ENCODE measurements at places on chromosomes 3 and 15. TPM values are rescaled to one million over a fixed set of nuclear protein-coding genes. Genes with fewer than 3 reads are reported as not detected.
A peak's percentile ranks its signal among the peaks of the same experiment; 100 is the strongest.

GRCh38 chr3:168053115-168053514, 42.6 kb downstream of the GOLIM4 start:
- no peak for DNase-seq

C3orf52 gene
- 0.99 TPM for total RNA-seq

RAB6B gene
- 5.2 TPM for total RNA-seq

- DNase-seq, result no peak
Measured at GRCh38 chr15:82805994-82806406, at the start of gene FSD2. Gene FSD2 (minus strand): TSS chr15:82806069. CDS start chr15:82787390, 18,679 bp downstream.

DNA sequence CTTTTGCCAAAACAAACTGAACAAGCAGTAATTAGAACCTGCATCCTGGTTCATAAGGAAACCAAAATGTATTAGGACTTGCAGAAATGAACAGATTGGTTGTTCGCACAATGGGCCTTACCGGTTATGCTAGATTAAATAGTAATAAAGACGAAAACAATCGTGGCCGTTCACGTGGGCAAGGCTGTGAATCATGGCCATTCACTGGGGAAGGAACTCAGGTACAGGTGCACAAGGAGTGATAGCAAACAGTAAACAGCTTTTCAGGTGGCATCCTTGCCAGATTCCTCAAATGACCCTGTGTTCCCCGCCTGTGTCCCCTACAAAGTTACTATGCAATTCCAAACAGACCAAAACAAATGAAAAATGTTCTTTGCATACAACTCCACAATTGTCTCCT, 8.2 kb downstream of the LRIG1 start:
- DNase-seq, result no peak

TEX264 gene
- 72.4 TPM for total RNA-seq

- no peak for DNase-seq
Measured at GRCh38 chr3:173009410-173009809, 131.6 kb downstream of the SPATA16 start.

DNA sequence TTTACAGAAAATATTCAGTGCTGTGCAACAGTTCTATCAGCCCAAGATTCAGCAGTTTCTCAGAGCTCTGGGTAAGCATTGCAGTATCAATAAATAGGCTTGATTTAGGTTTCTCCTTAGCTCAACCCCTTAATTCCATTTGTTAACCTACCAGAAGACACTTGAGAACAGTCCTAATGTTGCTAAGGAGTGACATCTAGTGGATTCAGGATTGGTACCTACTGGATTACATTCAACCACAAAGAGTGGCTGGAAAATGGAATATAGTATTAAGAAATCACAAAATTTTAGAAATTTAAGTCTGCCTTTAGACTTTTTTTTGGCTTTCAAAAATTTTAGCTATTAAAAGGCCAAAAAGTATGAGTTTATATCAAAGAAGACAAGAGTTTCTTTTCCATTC, 34.7 kb downstream of the POLG start:
- no peak for DNase-seq

DNA sequence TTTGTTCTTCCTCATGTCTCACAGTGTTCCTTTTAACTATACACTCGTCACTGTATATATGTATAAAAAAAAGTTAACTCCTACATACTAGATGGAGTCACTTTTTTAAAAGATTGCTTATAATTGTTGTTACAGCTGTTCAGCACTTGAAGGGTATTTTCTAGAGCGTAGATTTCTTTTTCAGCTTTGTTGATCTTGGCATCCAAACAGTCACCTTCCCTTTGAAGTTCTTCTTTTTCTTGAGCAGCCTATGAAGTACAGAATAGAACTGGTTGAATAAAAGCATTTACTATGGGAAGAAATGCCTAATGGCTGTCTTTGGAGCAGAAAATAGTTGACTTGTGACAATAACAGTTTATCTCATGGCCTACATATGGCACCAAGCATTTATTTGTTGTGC, 17.8 kb downstream of the TTC14 start:
- DNase-seq, result no peak

GRCh38 chr3:171833789-171834460, 9.2 kb upstream of the TMEM212 start:
- DNase-seq, result no peak

ADAMTSL3 gene
- total RNA-seq, result 40.7 TPM

RCN2 gene
- total RNA-seq, result 55.7 TPM

MYRIP gene
- total RNA-seq, result 2.2 TPM

GRCh38 chr3:86990012-86990733, 776 bp downstream of the VGLL3 start:
- DNase-seq, result peak; percentile 71

- peak; percentile 24 for DNase-seq
Measured at GRCh38 chr15:77856705-77857346, 220.7 kb downstream of the TBC1D2B start.

FOXL2 gene
- total RNA-seq, result not detected

GRCh38 chr3:42831321-42831713, 22.1 kb downstream of the ACKR2 start:
- peak; percentile 79 for DNase-seq

- DNase-seq, result no peak
Measured at GRCh38 chr3:12632523-12632922, 31.4 kb downstream of the RAF1 start.

DNA sequence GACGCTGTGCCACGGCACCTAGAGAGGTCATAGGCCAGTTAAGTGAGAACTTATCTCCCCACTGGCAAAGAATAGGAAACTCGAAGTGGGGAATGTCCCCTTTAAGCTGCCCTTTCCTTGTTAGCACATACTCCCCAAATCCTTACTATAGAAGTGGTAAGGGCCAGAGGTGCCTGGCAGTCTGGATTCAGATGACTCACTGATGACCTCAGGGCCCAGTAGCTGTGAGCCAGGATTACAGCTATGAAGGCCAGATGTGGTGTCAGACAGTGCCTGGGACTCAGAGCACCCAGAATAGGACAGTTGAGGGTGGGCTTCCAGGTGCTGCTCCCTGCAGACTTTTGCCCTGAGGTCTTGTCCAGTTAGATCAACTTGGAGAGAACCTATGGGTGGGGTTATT, 37.7 kb downstream of the PDIA5 start:
- no peak for DNase-seq

- no peak for DNase-seq
Measured at GRCh38 chr3:42061025-42061712, 30.0 kb upstream of the TRAK1 start.

LMCD1 gene
- total RNA-seq, result 20.7 TPM

DNA sequence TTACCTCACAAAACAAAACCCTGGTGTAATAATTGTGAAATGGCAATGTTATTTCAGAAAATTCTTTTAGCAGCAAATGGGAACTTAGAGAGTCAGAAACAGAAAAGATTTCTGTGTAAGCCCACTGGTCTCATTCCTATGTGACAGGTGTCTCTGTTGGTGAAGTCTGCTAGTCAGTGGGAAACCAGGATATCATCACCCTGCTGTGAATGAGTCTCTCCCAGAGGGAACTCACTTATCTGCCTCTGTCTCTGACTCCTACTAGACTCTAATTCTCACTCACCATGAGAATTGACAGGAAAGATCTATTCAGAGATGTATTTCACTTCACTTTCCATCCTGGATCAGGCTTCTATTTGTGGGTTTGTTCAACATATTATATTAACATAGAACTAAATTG, 266.0 kb downstream of the EPHA3 start:
- DNase-seq, result no peak

FGD5 gene
- 7.8 TPM for total RNA-seq

ARPC4 gene
- total RNA-seq, result 75.6 TPM

DNA sequence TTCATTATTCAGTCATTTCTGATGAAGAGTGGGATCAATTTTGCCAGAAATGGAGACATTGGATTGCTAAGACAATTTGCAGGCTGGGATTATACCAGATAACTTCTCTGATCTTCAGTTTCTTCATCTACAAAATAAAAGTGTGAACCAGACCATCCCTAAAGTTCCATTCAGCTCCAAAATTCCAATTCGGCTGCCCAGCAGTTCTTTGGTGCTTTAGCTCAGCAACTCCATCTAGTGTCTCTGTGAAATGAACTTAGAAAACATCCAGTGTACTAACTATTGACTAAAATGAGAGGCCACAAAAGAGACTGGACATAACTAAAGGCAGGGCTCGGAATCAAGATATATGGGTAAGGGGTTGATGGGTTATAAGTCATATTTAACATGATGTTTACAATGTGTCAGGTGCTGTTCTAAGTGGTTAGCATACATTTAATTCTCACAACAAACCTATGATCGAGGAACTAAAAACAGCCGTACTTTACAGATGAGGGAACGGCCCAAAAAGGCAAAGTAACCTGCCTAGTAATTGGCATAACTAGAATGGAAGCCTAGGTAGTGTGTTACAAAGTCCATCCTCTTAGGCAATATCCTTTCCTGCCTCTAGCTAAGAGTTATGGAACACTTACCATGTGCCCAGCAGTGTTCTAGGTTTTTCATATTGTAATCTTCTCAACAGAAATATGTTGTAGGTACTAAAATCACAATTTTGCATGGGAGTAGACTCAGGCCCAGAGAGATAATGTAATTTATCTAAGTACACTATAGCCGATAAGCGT, 17.0 kb downstream of the THAP10 start:
- DNase-seq, result no peak

HCLS1 gene
- 34.6 TPM for total RNA-seq

ZCWPW2 gene
- total RNA-seq, result 4.6 TPM

KLF15 gene
- 50.2 TPM for total RNA-seq

GRCh38 chr15:40274350-40275274, 8.3 kb downstream of the ANKRD63 start:
- peak; percentile 90 for DNase-seq

PIK3CB gene
- total RNA-seq, result 22.8 TPM

- no peak for DNase-seq
Measured at GRCh38 chr15:42498212-42499068, 3.0 kb downstream of the SNAP23 start.

- DNase-seq, result no peak
Measured at GRCh38 chr3:79994397-79994796, 226.6 kb upstream of the ROBO1 start.

- DNase-seq, result no peak
Measured at GRCh38 chr15:91609966-91610365, 243.5 kb upstream of the SLCO3A1 start.

- DNase-seq, result no peak
Measured at GRCh38 chr15:95362306-95362705, 968.2 kb upstream of the NR2F2 start.

- DNase-seq, result no peak
Measured at GRCh38 chr3:36774052-36774451, 9.7 kb upstream of the DCLK3 start.

FBXO40 gene
- total RNA-seq, result not detected

DNA sequence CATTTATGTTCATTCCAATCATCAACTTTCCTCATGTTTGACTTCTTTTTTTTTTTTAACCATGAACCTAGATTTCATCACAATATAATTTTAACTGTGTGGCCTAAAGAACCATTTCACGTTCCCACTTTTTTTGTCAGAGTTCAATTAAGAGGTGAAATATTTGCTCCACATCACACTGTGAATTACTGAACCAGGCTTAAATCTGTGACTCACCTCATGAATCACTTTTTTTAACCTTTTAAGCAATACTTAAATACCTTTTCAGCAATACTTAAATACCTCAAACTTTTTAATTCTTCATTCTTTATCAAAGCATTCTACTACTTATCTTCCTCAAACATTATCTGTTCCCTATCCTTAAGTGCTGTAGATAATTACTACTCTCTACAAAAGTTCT, 137.6 kb downstream of the SI start:
- no peak for DNase-seq

INKA1 gene
- total RNA-seq, result 0.95 TPM

KIF7 gene
- total RNA-seq, result 6.2 TPM

DNA sequence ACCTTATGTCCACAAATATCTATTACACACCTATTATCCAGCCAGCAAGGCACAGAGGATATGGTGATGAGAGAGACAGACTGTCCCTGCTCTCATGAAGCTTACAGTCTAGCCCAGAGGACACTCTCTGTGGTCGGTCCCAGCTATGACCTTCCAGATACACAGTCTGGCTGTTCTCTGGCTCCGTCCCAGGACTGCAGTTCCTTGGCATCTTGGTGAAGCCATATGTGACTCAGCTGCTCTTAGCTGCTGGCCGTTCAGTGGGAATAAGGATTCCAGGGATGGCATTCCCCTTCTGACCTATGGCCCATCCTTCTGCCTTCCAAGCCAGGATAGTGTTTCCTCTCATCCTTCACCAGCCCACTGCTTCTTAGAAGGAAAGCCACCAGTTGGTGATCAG, 30.8 kb downstream of the MEX3B start:
- no peak for DNase-seq

DNA sequence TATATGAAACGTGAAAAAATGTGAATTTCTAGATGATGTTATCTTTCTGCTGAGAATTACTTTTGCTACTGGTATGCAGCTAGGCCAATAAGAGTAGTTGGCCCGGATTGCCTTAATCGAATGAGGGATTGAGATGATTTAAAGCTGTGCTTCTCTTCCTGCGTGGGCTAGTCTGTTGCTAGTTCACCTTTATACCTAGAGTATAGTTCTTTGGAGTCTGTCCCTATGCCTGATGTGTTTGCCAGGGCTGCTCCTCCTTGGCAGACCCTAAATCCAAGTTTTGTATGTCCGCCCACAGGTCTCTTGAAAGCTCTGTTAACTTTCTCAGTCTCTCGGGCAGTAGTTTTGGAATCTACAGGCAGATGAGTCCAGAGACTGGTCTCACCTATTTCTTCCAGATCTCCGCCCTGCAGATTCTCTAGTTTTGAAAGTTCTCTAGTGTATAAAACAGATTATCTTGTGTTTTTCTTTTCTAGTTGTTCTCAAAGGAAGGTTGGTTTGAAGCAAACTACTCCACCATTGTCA, 64.9 kb downstream of the MEF2A start:
- DNase-seq, result no peak

ARNT2 gene
- total RNA-seq, result 16.1 TPM

DNA sequence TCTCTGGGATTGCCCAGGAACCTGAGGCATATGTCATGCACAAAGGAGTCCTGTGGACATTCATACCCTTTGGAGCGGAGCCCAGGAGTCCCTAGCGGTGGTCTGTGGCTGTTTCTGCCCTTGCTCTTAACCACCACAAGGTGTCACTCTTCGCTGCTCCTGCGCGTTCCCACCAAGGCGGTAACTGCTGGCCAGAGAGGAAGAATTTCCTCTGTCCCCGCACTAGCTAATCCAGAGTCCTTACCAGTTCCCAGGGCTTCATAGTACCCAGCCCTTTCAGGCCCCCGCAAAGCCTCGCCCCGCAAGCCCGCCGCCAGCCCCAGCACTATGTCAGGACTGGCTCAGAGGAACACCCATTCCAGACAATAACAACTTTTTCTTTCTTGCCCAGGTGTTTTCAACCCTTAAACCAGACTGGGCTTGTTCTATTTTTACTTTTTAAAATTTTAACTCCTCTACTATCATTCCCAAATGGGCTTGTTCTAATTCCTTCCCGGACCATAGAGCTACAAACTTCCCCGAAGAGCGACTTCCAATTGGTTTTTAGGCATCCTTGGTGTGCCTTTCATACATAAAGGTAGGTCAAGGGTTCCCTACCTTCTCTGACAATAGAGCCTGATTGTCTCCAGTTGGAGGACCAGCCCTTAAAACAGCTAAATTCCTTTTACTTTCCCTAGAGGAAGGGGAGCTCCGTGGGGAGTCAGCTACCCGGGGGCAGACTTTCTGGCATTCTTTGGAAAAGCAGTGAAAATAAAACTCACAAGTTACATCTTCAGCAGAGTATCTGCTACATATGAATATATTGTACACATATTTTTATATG, 31.8 kb upstream of the ZNF774 start:
- DNase-seq, result peak; percentile 93

- no peak for DNase-seq
Measured at GRCh38 chr3:190265126-190265525, 57.1 kb downstream of the CLDN1 start.

All from sigmoid colon (tissue), 7 donors.